Activated naive CD4-positive, alpha-beta T cell treated with Interleukin-2 at 50 U/mL for 16 hours (primary cell): ENCODE measurements at places on chromosomes 6 and 20.
A peak's percentile ranks its signal among the peaks of the same experiment; 100 is the strongest.

- DNase-seq, result no peak
These were observed 113.3 kb upstream of the EEF1E1 start for GRCh38 chr6:8215631-8216030.

DNA sequence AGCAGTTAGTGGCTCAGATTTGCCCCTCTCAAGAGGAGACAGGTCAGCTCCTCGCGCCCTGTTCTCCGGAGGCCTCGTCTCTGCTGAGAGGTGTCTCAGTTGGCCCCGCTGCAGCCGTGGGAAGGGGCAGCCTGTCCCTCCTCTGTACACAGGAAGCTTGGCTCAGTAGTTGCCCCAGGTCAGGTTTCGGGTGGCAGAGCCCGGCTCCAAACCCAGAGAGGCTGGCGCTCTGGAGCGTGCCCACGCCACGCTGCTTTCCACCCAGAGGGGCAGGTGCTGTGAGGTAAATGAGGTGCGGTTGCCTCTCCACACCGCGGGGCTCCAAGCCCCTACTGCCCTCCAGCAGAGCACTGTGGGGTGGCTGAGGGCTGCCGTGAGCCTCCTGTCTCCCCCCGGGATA lies 16.0 kb downstream of the DYNLT1 start:
- DNase-seq, result no peak

- DNase-seq, result no peak
These were observed 5.5 kb downstream of the SMPD2 start for GRCh38 chr6:109446072-109446471.

- DNase-seq, result no peak
These were observed 12.7 kb downstream of the PBOV1 start for GRCh38 chr6:138205437-138206094.

- DNase-seq, result no peak
These were observed 161.5 kb upstream of the HEY2 start for GRCh38 chr6:125587666-125588632.

- DNase-seq, result no peak
These were observed 42.3 kb downstream of the QRSL1 start for GRCh38 chr6:106671651-106672050.

DNA sequence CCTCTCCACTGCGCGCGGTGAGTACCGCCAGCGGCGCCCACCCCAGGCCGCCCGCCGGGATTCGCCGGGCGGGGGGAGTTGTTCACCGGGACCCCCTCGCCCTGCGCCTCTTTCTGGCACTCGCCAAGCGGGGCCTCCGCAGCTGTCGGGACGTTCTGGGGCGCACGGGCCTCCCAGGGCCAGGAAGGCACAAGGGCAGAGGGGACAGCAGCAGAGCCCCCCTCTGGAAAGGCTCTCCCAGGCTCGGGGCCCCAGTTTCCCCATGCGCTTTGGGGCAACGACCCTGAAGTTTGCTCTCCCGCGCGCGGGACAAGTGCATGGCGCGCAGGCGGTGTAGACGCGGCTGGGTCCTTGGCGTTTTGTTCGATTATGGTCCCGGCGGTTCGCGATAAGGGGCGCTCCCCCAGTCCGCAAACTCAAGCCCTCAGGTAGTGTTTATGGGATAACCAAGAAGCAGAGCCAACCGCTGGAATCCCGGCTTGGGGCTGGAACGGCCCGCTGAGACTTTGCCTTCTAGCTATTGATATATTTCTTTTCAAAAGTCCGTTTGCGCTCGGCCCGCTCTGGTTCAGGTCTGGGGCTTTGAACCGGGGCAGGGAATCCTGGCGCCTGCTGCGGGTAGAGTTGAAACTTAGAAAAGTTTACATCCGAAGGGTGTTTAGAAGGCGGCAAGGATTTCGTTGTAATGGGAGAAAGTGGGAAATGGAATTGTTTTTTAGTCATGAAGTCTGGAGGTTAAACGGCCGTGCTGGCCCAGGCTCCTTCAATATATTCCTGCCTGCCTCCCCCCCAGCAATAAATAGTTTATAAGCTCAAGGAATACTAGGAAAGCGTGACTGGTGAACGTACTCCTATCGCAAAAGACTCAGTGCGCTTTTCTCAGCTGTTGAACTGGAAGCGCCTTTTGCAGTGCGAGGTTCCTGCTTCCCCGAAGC lies 595 bp downstream of the EYA2 start:
- DNase-seq, result no peak

DNA sequence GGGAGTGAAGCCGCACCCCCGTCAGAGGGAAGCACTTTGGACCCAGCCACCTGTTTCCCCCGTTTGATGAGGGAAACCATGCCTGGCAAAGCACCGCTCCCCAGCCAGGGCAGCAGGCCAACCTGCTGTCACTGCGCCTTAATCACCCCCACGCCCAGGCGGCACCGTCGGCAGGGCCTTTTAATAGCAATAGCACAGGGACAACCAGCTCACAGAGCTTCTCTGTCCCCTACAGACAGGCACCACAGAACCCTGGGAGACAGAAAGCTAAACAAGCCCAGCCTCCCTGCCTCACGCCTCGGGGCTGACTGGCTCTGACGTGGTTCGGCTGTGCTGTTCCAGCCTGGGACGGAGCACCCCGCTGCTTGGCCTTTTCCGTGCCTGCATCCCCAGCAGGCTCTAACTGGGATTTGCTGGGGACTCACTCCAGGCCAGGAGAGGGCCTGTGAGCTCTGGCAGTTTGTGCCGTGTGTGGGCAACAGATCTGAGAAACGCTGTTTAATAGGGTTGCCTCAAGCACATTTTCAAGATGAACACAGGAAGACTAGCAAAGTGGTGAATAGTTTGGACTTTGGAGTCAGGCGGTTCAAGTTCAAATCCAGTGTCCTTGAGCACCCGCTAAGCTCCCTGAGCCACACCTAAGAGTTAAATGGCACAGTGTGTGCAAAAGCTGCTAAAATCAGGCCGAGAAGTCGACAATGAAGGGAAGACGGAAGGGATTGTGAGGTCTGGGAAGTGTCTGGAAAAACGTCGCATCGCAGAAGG lies 223.8 kb downstream of the NRN1 start:
- no peak for DNase-seq

DNA sequence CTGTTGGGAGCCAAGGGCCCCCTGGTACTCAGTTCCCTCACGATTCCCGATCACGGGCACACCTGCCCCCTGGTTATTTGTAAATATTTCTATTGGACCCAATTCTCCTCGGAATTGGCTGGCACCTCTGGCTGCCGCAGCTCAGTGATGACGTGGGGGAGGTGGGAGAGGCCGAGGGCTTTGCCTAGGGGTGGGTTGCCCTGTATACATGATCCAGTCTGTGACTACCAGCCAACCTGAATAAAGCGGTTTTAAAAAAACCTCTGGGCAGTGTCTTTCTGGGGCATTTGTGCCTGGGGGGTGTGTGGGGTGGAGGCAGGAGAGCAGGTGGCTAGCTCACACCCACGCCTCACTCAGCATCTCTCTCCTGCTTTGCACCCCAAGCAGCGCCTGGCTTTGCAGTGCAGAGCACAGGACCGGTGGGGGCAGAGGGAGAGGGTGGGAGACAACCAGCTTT lies 42.2 kb downstream of the VSTM2L start:
- DNase-seq, result no peak

- no peak for DNase-seq
These were observed 17.3 kb upstream of the SNRPB2 start for GRCh38 chr20:16712511-16712947.

DNA sequence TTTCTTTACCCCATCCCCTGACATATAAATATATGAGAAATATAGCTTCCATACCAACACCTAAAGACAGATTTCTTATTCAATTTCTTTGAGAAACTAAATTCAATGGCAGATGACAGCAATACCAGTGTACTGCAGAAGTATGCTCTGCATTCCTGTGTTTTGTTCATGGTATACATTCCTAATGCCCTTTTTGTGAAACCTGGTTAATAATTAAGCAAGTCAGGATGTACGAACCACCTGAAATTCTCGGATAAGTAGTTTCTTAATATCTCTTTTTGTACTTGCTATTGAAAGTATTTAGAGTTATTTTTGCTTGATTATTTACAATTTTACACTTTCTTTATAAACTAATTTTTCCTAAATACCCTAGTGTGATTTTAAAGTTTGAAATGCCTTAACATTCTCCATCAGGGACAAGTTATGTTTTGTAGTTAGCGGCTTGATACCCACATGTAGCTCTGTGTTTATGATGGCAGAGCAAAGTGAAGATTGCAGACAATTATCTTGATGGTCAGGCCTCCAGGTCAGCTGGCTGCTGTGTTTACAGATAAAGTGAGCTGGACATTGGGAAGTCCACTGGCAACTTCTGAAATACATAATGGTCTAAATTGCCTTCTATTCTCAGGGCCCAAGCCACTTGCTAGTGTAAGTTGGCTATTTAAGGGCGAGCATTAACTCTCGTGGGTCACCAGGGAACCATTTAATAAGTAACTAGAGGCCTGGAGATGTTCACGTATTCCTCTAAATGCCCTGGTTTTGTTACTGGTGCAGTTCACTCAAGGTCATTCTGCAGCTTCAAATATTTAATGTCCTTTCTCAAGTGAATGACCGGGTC lies 58.2 kb downstream of the PLCB1 start:
- no peak for DNase-seq

- peak; percentile 37 for DNase-seq
These were observed 38.3 kb upstream of the SLC32A1 start for GRCh38 chr20:38685853-38686473.

DNA sequence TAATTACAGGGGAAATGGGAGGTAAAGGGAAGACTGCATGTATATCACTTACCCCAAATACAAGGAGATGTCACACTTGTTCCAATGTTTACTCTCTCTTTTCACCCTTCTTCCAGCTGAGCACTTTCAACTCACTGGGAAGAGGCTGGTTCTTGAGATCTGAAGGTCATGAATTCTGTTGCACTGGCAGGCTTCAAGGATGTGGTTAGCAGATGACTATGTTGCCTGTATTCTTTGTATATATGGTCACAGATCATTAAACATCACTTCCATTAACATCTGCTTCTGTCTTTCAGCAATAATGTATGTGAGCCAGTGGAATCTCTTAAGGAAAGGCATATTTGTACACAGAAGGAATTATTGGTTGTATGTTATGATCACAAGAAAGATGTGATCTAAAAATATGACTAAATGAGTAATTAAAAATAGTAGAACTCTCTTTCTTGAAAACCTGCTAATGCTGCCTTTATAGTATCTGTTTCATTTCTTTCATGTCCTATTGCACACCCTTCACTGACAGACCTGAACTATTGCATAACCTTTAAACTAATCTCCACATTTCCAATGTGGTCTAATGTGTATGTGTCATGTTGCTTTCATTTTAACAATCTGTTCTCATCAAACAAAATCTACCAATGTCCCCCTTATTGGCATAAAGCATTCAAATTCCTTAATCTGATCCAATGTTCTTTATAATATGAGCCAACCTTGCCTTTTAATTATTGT lies 131.4 kb upstream of the EPHA7 start:
- no peak for DNase-seq

DNA sequence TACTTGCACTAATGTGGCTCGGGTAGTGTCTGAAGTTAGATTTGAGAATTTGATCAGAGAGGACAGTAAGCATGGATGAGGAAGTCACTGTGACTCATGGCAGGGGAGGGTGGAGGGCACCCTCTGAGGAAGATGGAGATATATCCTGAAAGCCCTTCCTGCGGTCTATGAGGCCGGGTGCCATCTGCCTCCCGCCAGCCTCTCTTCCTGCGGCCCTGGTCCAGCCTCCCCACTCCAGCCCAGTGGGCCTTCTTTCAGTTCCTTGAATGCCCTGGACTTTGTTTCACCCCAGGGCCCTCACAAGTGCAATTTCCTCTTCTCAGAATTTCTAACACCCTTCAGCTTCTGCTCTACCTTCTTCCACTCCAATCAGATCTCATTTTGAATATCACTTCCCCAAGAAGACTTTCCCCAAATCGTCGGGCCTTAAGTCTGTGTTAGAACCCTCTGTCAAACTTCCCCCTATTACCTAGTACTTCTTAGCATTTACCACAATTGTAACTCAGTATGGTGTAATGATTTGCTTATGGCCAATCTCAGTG lies 20.2 kb upstream of the TNFAIP3 start:
- no peak for DNase-seq

- DNase-seq, result no peak
These were observed 76.9 kb downstream of the PRL start for GRCh38 chr6:22219925-22220324.

DNA sequence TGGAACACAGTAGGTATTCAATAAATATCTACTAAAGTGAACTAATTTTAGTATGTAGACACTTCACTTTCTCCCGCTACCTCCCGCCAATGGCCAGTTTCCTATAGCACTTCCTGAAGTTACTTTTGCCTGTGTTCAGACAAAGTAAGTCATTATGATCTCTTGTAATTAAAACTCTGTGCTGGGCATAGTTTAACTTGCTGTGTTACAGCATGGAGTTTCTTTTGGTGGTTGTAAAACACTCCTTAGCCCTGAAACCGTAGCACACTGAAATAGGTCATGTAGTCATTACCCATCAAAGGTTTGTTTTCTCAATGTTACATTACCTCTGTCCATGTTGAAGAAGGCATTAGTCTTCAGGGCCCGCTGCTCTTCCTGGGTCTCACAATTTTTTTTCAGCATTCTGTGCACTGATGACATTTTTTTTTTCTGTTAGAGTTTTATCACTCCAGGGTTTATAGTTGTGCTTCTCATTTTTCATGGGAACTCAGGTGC lies 54.0 kb upstream of the CENPW start:
- no peak for DNase-seq

DNA sequence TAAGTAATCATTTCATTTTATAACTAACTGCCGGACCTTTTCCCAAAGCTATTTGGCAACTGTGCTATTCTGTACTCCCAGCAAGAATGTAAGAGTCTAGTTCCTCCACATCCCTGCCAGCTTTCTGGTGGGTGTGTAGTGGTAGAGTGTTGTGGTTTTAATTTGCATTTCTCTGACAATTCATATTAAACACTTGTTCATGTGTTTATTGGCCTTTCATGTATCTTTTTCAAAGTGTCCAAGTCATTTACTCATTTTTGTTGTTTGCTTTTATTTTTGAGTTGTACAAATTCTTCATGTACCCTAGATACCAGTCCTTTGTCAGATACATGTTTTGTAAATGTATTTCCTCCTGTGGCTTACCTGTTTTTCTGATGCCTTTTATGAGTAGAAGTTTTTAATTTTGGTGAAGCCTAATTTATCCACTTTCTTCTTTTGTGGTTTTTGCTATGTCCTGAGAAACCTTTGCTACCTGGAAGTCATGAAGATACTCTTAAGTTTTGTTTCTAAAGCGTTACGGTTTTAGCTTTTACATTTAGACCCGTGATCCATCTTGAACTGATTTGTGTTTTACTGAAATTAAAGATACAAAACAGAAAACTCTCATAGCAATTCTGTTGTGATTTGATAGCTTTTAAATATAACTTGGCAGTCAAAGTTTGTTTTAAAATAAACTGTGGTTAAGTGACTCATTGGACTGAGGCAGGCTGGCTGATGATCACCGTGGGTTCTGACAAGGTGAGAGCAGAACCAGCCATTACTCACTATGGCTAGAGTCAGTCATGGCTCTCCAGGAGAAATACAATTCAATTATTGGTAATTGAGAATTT lies 8.0 kb downstream of the MYLIP start:
- DNase-seq, result peak; percentile 58

- DNase-seq, result no peak
These were observed 19.6 kb downstream of the SEC23B start for GRCh38 chr20:18527339-18527738.

DNA sequence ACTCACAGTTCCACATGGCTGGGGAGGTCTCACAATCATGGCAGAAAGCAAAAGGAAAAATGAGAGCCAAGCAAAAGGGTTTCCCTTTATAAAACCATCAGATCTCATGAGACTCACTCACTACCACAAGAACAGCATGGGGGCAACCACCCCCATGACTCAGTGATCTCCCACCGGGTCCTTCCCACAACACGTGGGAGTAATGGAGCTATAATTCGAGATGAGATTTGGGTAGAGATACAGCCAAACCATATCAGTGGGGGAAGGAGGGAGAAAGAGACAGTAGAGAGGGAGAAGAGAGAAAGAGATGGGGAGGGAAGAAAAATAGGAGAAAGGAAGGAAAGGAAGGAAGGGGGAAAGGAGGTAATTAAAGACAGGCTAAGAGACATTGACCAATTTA lies 30.1 kb downstream of the GMDS start:
- DNase-seq, result no peak
